ENCODE measurements at places on chromosomes 7 and 10.
A peak's percentile ranks its signal among the peaks of the same experiment; 100 is the strongest.

DNA sequence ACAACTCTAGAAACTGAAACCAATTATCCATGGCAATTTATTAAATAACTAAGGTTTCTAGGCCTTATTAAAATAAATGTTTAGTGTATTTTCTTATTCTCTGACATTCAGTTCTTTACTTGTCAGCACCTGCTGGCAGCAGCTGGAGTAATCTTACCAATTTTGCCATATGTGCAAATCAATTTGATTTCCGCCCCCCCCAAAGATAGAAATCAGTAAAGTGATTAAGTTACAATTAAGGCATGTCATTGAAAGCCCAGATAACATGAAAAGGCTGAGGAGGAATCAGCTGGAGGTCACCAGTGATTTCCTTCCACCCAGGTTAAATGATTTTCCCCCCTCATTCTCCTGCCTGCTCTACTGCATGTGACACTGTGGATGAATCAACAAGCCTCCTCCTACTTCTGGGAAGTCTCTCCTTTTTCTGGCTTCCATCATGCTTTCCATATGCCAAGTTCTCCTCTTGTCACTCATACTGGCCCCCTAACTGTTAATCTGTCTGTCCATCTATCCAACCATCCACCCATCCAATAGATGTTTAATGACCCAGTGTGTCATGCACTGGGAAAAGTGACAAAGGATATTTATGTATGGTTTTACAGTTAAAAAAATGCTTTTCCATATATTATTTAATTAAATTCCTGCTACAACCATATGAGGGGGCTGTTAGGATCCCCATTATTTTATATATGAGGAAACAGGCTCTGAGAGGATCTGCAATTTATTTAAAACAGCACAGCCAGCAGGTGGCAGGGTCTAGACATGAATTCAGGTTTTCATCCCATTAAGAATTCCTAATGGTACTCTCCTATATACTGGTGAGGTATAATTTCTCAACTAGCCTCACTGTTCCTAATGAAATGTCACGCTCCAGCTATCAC lies 116.5 kb downstream of the ATXN7L1 start:
- peak; percentile 22 for DNase-seq

GRCh38 chr7:48938539-48939295 lies 14.4 kb downstream of the CDC14C start:
- DNase-seq = no peak

DNA sequence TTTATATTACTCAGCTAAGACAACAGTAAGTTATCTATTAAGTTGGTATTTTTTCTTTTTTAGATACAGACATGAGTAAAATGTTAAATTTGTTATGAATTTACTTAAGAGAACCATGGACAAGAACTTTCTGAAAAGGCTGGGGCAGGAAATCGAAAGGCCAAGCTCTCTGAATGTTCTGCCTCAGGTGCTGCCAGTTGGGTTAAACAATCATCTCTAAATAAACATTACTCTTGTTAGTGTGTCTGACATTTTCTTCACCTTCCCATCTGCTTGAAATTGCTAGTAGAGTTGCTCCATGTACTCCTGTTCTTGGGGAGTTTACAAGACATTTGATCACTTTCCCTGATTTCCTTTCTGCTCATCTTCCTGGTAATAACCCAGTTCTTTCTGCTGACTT lies 87.5 kb downstream of the ANKRD7 start:
- no peak for DNase-seq

GRCh38 chr7:47878662-47879061 lies 69.6 kb downstream of the PKD1L1 start:
- no peak for DNase-seq

DNA sequence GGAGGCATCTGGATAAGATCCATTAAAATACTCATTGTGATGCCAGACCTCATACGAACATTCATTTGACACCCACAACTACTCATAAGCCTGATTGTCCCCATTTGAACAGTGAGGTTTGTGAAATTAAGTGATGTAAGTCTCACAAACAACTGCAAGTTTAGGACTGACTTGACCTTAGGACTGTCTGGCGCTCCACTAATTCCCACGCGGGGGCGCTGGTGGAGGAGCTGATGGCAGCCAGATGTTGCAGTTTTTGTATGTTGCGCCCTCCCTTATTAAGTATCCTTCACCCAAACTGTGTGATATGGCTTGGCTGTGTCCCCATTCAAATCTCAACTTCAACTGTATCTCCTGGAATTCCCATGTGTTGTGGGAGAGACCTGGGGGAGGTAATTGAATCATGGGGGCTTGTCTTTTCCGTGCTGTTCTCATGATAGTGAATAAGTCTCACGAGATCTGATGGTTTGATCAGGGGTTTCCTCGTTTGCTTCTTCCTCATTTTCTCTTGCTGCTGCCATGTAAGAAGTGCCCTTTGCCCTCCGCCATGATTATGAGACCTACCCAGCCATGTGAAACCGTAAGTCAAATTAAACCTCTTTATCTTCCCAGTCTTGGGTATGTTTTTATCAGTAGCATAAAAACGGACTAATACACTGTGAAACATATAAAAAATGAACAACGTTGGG lies 20.3 kb upstream of the TIAL1 start:
- no peak for DNase-seq

GRCh38 chr10:18099415-18099814 lies 40.8 kb upstream of the CACNB2 start:
- no peak for DNase-seq

- no peak for DNase-seq
Measured at GRCh38 chr10:77361831-77362230, 275.8 kb downstream of the KCNMA1 start.

DNA sequence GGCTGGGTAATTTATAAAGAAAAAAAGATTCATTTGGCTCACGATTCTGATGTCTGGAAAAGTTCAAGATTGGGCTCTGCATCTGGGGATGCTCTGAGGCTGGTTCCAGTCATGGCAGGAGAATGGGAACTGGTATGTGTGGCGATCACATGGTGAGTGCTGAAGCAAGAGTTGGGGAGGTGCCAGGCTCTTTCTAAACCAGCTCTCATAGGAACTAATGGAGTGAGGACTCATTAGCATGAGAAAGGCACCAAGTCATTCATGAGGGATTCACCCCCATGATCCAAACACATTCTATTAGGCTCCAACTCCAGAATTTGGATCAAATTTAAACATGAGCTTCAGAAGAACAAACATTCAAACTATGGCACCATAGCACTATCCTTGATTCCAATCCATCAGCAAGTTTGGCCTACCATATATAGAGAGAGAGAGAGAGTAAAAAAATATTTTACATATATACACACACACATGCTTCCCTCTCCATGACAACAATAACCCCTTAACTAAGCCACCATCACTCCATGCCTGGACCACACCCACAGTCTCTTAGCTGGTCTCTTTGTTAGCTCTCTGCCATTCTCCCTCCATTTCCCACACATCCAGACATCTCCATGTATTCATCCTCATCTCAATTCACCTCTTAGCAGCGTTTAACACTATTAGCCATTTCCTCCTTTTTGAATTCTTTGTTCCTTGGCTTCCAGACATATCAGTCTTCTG lies 57.9 kb downstream of the NPY start:
- DNase-seq = no peak

DNA sequence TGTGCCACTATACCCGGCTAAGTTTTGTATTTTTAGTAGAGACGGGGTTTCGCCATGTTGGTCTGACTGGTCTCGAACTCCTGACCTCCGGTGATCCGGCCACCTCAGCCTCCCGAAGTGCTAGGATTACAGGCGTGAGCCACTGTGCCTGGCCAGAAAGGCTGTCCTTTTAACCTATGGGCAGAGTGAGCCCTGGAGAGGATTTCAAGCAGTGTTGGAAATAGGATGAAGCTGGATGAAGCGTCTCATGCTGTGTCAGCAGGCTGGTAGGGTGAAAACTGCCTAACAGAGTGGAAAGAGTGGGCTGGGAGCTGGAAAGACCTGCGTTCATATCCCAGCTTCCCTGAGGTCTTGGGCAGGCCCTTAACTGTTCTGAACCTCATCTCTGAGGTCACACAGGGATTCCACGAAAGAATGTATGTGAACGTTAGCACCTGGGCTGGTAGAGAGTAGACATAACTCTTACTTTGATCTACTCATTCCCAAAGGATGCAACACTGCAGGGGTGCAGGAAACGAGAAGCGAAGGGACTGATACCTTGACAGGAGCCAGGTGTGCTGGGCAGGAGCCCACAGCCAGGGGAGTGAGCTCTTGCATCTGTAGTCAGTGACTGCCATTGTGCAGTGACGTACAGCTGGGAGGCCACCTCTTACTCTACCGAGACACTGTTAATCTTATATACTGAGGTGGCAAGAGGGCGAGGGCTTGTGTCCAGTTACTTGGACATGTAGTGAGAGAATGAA lies 34.1 kb downstream of the WBP1L start:
- no peak for DNase-seq

DNA sequence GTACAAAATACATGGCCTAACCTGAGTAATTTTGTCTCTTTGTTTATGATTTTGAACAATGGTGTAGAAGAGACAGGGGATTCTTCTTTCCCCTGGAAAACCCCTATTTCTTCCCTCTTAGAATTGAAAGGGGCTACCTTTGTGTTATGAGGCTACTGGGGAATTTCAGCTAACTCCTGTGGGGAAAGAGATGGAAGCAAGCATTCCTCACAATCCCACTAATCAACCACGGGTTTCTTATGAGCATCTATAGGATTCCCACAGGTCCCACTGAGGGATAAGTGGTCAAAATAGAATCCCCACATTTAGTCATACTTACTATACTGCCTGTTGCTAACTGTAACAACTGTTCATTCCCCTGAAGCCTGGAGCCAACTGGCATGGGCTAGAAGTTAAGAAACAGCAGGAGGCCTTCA lies 32.2 kb upstream of the ITGB8 start:
- DNase-seq = no peak

DNA sequence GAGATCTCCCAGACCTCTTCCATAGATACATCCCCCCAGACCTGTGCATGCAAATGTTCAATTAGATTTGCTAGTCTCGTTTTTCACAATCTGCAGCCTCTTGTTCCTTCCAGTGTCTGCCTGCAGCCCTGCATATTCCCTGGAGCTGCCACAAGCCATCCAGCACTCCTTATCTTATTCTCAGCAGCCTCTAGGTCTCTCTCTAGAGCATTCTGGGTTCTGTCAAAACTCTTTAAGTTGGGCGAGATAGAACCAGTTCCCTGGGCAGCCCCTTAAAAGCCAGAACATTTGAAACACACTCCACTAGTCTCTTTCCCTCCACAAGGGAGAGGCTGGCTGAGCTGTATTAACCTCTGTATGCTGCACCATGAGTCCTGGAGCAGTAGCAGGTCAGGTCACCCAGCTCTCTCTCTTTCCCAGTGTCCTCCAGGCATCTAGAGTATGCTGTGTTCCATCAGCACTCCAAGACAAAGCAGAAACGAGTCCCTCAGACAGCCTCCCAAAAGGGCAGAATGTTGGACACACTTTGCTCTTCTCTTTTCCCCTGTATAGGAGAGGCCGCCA lies 20.6 kb upstream of the MCM10 start:
- no peak for DNase-seq

- no peak for DNase-seq
Measured at GRCh38 chr10:112970021-112970420, 20.0 kb downstream of the TCF7L2 start.

GRCh38 chr10:117596706-117597105 lies 54.2 kb downstream of the EMX2 start:
- DNase-seq = no peak

DNA sequence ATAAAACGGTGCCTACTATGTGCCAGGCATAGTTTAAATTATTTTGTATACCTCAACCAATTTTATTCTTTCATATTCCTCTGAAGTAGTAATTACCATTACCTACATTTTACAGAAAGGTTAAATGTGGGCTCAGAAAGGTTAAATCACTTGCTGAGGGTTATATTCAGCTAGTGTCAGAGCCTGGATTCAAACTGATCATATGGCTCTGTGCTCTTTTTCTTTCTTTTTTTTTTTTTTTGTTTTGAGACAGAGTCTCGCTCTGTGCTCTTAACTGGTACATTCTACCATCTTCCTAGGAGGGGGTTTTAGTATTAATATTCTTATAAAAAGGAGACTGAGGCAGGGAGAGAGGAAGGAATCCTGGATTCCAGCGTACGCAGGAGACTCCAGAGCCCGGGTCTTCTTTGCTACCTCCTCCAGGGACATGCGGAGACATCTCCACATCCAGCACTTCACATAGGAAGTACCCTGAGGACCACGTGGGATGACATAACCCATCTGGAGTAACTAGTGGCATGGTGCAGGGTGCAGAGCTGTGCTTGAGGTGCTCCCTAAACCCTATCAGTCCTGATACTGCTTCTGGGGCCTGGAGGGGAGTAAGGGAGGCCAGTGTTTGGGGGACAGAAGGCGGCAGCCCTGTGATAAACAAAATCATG lies 29.6 kb upstream of the ATXN7L1 start:
- DNase-seq = no peak

DNA sequence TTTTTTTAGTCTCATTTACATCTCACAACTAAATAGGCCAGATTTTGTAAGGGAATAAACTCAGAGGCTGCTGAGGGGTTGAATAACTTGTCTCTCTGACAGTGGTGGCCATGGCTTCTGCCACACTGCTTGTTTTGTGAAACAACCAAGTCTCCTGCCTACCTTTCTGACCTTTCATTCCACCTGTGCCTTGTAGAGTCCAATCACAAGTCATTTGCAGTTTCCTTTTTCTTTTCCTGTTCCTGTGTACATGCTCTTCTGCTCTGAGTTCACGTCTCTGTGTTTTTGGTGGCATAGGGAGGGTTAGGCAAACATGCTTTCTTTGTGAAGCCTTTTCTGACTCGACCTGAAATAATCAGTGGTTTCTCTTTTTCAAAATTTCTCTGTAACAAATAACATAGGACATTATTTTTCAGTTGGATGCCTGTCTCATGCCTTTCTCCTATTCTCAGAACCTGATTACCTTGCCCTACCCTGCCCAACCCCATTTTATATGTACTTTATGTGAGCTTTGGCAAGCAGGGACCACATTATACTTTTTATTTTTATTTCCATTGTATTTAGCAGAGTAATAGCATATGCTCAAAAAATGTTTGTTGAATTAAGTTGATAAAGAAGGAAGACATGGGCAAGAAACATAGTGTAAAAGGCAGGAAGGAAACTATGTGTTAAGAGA lies 81.7 kb downstream of the HDAC9 start:
- DNase-seq = no peak

GRCh38 chr10:101693651-101693977 lies 1.4 kb downstream of the FBXW4 start:
- no peak for DNase-seq

DNA sequence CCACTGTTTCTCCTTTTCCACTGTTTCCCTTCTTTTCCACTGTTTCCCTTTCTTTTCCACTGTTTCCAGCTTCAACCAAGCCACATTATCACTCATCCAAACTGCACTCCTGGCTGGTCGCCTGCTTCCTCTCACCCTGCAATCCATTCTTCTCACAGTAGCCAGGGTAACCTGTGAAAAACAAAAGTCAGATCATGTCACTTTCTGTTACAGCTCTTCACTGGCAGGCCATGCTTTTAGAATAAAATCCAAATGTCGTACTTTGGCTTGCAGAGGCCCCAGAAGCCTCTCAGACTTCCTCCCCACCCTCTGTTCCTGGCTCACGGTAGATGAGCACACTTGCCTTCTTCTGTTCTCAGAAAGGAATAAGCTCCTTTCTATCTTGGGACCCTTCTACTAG lies 33.9 kb downstream of the STARD3NL start:
- no peak for DNase-seq
